ENCODE measurements at places on chromosomes 5 and 9.

- no peak for DNase-seq
These were observed 52.2 kb downstream of the CDC42SE2 start for GRCh38 chr5:131316026-131316425.

- no peak for DNase-seq
These were observed 7.3 kb downstream of the ZFP62 start for GRCh38 chr5:180853848-180854176.

- no peak for DNase-seq
These were observed 17.2 kb upstream of the SLC25A51 start for GRCh38 chr9:37921168-37921510.

DNA sequence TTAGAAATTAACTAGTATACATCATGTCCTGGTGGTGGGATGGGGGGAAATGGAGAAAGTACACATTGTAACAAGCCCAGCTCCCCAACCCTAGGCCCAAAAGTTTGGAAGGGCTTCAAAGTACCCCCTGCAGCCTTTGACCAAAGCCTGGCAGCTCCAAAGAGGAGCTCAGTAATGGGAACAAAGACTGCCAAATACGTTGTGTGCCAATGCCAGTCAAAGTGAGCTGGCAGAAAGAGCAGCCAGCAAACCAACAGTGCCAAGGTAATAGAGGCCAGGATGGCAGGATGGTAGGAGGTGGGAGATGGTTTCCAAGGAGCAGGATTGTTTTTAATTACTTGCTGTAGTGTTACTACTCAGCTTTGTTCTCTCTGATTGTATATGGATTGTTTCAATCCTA, 248.3 kb downstream of the COX7C start:
- no peak for DNase-seq

- no peak for DNase-seq
These were observed 35.8 kb downstream of the VLDLR start for GRCh38 chr9:2657427-2657826.

DNA sequence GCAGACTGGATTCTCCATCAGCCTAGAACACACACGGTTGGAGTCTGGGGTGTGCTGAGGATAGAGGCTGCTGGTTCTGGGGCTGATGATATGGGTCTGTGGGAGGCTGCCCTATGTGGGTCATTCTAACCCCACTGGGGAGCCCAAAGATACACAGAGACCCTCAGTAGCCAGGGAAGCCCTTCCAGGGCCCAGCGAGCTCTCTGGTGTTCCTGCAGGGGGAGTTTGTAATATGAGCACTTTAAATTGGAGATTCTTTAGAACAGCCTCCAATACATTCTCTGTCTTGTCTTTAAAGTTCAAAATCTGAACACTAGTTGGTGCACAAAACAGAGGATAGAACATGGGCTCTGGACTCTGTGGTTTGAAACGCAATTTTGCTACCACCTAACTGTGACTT, 2.4 kb downstream of the ACTL7A start:
- DNase-seq: no peak

DNA sequence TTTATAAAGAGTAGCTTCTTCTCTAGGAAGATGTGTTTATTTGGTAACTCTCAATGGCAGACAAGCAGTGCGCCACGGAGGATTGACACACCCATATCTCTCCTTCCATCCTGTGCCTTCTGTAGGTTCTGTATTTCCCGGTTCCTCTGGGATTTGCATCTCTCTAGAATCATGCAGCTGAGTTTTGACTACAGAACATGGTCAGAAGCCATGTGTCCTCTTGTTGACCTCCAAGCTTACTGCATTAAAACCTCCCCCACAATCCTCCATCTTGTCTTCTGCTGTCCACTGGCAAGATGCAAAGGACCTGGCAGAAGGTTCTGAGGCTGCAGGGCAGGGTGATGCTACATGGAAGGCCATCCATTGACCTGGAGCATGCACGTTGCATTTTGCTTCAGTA, 482.0 kb downstream of the DMRT2 start:
- DNase-seq: no peak

GRCh38 chr5:144207875-144208444, 37.3 kb downstream of the KCTD16 start:
- no peak for DNase-seq

DNA sequence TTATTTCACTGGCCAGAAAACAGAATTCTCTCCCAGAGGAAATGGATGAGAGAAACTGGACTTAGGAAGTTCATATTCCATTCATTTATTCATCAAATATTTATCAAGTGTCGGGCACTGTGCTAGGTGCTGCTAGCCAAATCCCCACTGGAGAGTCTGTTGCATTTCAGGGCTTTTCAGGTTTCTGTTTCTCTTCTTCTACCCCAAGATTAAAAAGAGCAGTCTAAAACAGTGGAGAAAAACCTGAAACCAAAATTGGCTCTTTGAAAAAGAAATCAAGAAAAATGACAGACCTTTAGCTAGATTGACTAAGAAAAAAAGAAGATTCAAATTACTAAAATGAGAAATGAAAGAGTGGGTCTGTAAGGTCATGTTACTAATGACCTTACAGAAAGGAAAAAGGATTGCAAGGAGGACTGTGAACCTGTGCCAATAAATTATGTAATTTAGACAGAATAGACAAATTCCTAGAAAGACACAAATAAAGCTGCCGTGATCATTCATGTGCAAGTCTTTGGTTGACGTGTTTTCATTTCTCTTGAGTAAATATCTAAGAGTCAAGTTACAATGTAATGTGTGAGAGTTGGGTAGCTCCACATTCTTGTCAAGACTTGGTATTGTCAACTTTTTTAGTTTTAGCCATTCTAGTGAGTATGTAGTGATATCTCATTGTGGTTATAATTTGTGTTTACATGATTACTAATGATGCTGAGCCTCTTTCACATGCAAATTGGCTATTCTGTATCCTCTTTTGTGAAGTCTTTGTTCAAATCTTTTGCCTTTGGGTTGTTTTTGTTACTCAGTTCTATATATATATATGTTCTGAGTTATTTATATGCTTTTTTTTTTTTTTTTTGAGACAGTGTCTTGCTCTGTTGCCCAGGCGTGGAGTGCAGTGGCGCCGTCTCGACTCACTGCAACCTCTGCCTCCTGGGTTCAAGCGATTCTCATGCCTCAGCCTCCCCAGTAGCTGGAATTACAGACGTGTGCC, 23.7 kb downstream of the SNX30 start:
- DNase-seq: no peak

DNA sequence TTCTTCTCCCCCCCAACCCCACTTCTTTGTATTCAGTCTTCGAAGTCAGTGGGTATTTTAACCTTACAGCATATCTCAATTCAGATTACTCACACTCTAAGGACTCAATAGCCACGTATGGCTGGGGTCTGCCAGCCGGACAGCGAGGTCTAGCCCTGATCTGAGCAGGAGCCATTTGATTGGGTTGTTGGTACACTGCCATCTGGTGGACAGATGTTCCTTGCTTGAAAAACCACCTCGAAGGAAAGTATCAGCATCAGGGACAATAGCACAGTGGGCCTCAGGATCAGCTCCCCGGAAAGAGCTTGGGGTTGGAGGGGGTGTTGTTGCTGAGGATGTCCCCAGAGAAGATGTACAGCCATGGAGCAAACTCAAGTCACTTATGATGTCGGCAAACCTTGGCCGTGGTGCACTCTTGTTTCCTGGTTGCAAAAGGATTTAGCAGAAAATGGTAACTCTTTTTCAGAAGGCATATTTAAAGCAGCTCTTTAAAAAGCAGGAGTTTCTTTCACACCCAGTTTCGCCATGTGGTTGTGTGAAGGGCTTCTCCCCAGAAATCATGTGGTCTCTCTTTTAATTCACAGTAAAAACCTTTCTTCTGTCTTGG, 31.7 kb upstream of the KCNMB1 start:
- peak; percentile 6 for DNase-seq

DNA sequence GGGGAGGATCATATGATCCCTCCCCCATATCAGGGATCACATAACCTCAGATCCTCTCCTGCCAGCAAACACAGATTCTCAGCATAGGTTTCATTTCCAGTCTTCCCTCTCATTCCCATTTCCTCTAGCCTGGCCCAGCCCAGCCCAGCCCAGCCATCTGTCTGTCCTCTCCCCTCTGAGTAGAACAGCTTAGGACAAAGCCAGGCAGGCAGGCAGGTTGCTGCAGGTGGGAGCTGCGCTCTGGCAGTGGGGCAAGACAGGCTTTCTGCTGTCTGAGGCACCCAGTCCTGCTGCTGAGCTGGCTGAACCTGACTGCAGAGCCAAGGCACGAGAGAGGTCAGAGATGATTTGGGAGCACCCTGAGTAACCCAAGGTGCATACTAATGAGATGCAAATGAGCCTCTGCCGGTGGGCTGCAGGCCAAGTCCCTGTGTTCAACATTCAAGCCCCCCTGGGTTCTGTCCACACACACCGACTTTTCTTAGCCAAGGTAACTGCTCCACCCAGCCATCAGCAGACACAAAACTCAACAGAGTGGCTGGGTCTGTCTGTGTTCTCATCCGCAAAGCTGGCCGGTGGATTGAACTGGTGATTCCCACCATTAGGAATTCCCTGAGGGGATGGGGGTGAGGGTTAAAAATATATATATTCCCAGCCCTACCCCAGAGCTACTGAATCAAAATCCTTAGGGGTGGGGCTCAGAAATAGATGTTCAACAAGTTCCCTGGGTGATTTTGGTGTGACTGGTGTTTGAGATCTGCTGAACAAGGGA, 9.1 kb downstream of the FAT2 start:
- no peak for DNase-seq

- no peak for DNase-seq
These were observed 329.6 kb downstream of the SLCO4C1 start for GRCh38 chr5:101966476-101966875.

GRCh38 chr9:127509261-127509954, 58.1 kb downstream of the LRSAM1 start:
- DNase-seq: no peak

- DNase-seq: no peak
These were observed 353 bp downstream of the ACSL6 start for GRCh38 chr5:132010989-132011621.

- DNase-seq: no peak
These were observed 491.4 kb downstream of the LRRC70 start for GRCh38 chr5:63070001-63070400.

- DNase-seq: peak; percentile 18
These were observed 219.1 kb upstream of the PCSK5 start for GRCh38 chr9:75671354-75671753.

GRCh38 chr5:73135429-73136054, 15.2 kb downstream of the TMEM171 start:
- no peak for DNase-seq

GRCh38 chr5:28855626-28856025, 1817.2 kb upstream of the CDH9 start:
- DNase-seq: no peak

DNA sequence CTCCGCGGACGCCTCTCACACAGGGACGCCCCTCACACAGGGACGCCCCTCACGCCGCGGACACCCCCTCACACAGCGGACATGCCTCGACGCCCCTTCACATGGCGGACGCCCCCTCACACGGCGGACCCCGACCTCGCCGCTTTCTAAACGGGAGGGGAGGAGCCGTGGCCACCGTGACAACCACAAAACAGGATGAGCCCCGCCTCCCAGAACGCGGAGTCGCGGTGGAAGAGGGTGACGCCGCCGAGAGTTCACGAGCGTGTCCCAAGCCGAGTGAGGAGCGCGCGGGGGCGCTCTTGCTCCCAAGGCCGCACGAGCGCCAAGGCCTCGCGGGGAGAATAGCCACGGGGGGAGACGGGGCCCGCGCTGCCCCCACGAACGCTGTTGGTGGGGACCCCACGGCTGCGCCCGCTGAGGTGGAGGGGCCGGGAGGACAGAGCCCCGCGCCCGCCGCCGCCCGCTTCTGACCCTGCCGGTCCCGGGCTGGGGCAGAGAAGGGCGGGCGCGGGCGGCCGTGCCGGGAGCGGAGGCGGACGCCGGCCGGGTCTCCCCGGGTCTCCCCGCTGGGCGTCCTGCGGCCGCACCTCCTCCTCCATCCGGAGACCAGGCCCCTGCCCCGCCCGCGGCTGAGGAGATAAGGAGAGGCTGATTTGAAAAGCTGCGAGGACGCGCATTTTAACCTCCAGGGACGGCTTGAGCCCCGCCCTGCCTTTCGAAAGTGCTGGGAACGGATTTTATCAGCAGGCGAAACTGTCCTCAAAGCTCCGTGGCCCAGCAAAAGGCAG, 3.9 kb upstream of the NKD2 start:
- no peak for DNase-seq

DNA sequence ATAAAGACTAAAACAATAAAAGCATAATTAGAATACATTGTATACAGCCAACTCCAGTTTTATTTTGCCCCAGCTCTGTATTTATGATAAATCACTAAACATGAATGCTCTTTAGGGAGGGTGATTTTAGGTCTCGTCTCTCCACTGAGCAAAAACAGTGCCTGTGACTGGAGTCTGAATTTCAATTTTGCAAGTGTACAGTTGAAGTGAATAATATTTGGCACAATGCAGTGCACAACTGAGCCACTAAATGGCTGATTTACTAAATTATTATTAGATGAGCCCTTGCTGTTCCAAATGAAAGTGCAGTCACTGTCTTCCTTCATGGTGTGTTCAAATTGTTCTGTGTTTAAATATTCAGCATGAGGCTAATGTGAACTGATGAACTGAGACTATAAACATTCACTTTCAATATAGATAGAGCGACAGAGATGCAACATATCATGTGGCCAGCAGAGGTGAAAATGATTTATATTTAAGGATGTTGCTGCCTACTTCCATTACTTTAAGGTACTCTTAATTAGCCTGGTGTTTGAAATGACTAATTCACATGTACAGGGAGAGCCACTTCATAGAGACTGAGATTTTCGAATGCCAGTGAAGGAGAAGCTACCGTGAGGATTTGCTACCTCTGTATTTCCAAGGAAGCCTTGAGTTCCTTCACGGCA, 375.1 kb downstream of the EBF1 start:
- no peak for DNase-seq

- peak; percentile 20 for DNase-seq
These were observed 109.9 kb downstream of the EDIL3 start for GRCh38 chr5:84274585-84275468.

- no peak for DNase-seq
These were observed 1126.2 kb upstream of the CDH9 start for GRCh38 chr5:28164568-28164967.

DNA sequence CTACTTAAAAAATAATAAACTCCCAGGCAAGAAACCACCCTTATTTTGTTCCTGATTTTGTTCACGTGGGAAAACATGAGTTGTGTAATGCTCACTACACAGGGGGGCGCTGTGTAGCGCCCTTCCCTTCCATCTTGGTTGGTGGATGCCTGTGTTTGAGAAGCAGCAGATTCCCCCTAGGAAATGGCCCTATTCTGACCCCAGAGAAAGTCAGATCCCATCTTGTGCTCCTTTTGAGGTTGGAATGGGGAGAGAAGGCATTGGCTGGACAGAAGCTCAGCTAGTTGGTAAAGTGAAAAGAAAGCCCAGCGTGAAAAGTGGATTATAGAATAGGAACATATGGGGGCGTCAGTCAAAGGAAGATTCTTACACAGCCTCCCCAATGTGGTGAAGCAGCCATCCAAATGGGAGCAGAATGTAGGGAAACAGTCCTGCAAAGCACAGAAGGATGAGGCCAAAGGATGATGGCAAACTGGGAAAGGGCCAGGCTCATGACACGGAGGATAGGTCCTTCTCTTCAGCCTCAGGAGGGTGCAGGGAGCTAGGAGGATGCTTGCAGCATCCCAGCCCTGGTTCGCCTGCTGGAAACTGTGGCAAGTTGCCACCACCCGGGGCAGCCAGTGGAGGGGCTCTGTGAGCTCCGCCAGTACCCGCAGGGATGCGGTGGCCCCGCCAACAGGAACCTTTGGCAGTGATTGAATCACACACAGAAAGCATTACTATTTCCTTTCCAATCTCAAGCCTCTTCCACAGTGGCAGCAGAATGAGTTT, 314.2 kb upstream of the DAP start:
- DNase-seq: no peak

- no peak for DNase-seq
These were observed 36.2 kb downstream of the TARS1 start for GRCh38 chr5:33476992-33477391.

GRCh38 chr5:56513141-56513540, 280.0 kb upstream of the ANKRD55 start:
- DNase-seq: no peak

Data from SK-N-MC (cell line).